Daoy (cell line): ENCODE measurements at places on chromosomes 3 and 15. TPM values are rescaled to one million over a fixed set of nuclear protein-coding genes. Genes with fewer than 3 reads are reported as not detected.

The GMNC gene
- total RNA-seq: not detected in 2 replicates

The MITF gene
- total RNA-seq: 3.6 and 11.4 TPM in 2 replicates

The AMT gene
- 0.06 TPM in 1 of 2 replicates, not detected in the other for total RNA-seq

The ANKUB1 gene
- total RNA-seq: not detected in 2 replicates

The NEK4 gene
- total RNA-seq: 17.1 and 22.9 TPM in 2 replicates

The GOLGA8R gene
- total RNA-seq: 0.48 TPM in 1 of 2 replicates, not detected in the other

The CYP1A2 gene
- not detected in 2 replicates for total RNA-seq

The PLSCR5 gene
- total RNA-seq: not detected in 2 replicates

The INKA1 gene
- total RNA-seq: not detected in 2 replicates

The TMEM108 gene
- total RNA-seq: 0.34 and 1.8 TPM in 2 replicates

The OR5K3 gene
- not detected in 2 replicates for total RNA-seq

The SERPINI2 gene
- not detected in 2 replicates for total RNA-seq

The ENTPD3 gene
- total RNA-seq: 4.2 TPM in 1 of 2 replicates, not detected in the other

The MUSTN1 gene
- total RNA-seq: not detected in 2 replicates

The CPN2 gene
- total RNA-seq: not detected in 2 replicates

GRCh38 chr3:10344147-10344943 is 23.4 kb upstream of the SEC13 start:
- peak; percentile 43 for DNase-seq

- DNase-seq: no peak
Observed at GRCh38 chr3:141941093-141941492, 64.7 kb downstream of the ATP1B3 start.

- DNase-seq: no peak
Observed at GRCh38 chr3:61739640-61740039, 178.3 kb downstream of the PTPRG start.

DNA sequence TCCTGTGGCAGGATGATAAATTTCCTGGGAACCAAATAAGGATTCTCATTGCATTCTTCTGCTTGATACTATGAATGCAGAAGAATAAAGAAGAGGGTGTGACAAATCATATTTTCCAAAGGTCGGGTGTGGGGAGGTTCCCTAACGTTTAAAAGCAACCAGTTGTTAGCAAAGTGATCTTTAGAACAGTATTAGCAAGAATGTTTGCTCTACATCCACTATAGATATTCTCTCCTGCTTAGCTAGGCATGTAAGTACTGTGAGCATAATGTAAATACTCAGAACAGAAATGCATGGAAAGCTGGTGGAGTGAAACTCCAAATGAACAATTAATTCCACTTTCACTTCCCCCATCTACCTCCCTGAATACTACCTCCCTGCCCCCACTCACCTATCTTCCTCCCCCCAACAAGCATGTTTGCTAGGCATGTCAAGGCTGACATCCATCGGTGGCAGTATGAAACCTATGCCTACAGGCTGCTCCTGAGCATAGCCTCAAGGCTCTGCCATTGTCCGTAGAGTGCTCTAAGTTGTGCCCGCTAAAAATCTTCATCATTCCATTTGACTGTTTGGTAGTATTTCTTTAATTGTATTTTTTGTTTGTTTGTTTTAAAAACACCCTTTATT is 329.7 kb downstream of the TIGIT start:
- DNase-seq: peak; percentile 45

DNA sequence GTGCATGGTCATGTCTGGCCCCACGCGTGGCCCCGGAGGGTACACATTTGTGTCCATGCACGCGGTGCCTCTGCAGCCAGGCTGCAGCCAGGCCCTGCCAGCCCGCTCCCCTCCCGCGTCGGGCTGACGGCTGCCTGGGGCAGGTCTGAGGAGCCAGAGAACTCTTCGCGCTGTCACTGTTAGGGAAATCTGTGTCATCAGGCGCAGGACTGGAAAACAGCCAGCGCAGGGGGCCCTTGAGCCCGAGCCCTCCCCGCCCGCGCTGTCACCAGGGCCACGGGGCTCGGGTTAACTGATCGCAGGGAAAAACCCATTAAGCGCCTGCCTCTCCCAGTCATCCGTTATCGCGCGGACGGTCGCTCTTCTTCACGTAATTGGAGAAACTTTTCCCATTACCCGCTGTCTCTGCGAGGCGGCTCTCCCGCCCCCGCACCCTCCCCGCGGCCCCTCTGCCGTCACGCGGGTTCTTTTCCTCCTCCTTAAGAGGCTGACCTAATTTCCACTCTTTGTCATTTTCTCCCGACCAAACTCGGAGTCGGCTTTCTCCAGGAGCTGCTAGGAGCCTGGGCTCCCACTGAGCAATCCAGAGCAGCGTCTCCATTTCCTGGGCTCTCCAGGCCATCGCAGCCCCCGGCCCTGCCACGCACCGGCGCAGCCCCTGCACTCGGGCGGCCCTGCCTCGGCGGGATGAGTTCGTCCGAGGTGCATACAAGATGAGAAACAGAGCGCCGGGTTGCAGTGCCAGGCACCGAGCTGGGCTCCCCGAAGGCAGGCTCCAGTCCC is 57.5 kb upstream of the PRR23E start:
- peak; percentile 23 for DNase-seq

- no peak for DNase-seq
Observed at GRCh38 chr15:81511138-81511537, 137.1 kb upstream of the TMC3 start.

GRCh38 chr15:67914537-67915460 is 75.0 kb upstream of the RNU6-1 start:
- DNase-seq: no peak

DNA sequence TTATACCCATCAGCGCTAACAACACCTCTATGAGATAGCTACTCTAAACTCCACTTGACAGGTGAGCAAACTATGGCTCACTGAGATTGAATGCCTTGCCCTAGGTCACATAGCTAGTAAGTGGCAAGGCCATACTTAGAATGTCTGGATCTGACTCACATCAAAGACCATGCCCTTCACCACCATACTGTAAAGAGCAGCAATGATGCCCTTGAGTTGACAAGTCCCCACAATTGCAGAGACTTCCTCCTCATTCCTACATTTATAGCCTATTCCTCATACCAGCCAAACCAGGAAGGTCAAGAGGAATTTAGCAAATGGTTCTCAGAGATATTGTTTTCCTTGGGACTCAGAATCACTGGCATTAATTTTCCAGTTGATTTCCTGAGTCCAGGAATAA is 157.8 kb upstream of the SNTN start:
- no peak for DNase-seq

GRCh38 chr3:155387571-155387970 is 94.1 kb upstream of the STRIT1 start:
- DNase-seq: no peak

DNA sequence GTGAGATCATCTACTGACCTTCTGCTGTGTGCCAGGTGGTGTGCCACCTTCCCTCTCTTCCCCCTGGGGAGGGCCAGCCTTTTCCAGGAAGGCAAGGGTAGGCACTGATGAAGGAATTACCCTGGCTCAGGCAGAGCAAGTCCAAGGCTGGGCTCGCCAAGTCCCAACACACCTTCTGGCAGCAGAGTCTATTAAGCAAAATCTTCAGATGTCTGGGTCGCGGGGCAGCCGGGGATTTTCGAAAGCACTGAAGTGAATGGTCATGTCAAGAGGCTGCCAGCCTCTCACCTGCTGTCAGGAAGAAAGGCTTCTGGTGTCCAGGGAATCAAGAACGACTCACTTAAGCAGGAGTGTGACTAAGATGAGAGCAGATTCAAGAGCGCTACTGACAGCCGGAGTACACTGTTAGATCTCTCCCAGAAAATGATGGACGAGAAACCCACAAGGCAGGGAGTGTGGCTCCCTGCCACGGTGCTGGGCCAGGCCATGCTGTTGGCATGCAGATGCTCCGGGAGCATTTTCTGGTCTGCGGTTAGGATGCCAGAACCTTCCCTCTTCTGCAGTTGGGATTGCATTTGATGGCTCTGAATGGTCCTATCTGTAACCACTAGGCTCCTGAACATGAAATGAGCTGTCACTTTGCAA is 479.8 kb downstream of the SHQ1 start:
- DNase-seq: no peak

GRCh38 chr3:9602620-9603019 is 46.7 kb upstream of the MTMR14 start:
- no peak for DNase-seq

DNA sequence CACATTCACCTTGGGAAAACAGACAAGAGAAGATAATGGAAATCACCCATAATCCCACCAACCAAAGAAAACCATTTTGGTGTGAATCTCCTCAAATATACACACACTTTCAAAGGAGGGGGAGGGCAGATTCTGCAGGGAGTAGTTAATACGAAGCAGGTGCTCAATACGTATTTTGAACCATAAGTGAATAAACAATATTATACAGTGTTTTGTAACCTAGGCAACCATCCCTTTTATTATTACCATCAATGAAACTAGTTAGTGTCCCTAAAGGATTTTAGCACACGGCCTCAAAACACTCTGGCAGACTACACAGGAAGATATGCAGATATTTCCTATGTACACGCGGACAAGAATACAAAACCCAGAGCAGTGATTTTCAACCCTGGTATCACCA is 6.1 kb downstream of the OSBPL10 start:
- no peak for DNase-seq

- no peak for DNase-seq
Observed at GRCh38 chr3:63609408-63609807, 43.1 kb upstream of the SNTN start.

GRCh38 chr15:58588096-58588495 is 156.3 kb downstream of the LIPC start:
- no peak for DNase-seq

DNA sequence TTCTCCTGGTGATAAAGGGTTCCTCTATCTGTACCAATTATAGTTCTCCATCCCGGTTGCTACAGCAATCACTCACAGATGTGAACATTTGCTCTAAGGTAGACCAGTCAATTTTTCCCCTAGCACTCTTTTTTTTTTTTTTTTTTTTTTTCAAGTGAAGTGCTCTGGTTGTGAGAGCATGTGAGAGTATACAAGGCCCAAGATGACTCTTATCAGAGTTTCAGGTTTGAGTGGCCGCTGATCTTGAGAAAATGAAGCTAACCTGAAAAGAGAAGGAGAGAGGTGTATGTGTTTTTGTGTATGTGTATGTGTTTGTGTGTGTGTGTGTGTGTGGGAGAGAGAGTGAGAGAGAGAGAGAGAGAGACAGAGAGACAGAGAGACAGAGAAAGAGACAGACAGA is 44.4 kb upstream of the OTOL1 start:
- DNase-seq: no peak

DNA sequence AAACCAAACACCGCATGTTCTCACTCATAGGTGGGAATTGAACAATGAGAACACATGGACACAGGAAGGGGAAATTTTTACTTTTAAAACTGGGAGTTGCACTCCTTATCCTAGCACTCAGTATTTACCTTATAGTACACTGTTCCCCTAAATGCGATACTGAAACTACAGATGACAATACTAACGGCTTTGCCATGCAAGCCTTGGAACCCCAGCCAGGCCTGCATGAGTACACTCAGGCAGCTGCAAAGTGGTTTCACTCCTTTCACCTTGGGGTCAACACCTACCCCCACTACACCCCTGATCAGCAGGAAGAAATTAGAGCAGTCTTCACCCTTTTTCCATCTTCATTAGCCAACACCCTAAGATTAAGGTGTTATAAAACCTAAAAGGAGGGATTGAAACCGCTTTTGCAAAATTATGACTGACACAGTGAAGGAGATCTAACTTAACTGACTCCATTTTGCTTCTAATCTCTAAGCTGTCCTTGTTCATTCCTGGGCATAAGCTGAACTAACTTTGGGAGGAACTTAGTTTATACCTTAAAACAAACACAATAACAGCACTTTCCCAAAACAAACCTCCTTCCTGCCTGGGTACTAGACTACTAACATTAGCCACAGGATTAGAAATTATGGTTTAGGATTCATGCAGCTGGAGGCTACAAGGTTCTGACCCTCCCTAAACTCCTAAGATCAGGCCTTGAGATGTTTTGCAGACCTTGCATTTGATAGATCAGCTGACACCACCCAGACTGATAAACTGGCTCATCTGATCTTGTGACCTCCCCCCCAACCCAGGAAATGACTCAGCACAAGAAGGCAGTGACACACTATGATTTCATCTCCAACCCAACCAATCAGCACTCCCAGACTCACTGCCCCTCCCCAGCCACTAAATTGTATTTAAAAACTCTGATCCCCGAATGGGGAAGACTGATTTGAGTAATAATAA is 452.1 kb upstream of the PPP2R3A start:
- DNase-seq: peak; percentile 78

- no peak for DNase-seq
Observed at GRCh38 chr15:101660005-101660404, 7.8 kb upstream of the TM2D3 start.

- DNase-seq: no peak
Observed at GRCh38 chr3:71302604-71303003, 280.9 kb downstream of the FOXP1 start.

- no peak for DNase-seq
Observed at GRCh38 chr3:193451902-193452301, 73.3 kb upstream of the ATP13A5 start.

- no peak for DNase-seq
Observed at GRCh38 chr15:61309031-61309511, 80.0 kb upstream of the RORA start.

DNA sequence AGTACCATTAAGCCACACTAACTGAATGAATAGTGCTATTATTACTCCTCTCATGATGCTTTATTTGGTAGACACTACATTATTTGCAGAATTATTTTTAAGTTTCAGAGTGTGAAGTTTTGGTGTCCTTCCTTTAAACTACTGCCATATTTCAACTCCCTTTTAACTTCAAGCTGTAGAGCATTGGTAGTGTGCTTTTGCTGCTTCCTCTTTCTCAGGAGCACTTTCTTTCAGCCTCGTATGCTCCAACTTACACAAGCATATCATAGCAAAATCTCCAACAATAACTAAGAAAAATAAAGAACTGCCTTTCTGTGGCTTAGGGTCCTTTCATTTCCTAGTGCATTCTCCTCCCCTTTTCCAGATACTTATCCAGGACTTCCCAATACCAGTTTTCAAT is 476.4 kb upstream of the AGTR1 start:
- no peak for DNase-seq

- DNase-seq: no peak
Observed at GRCh38 chr3:5774337-5774736, 586.8 kb downstream of the EDEM1 start.

- no peak for DNase-seq
Observed at GRCh38 chr3:117566926-117567325, 857.3 kb downstream of the TUSC7 start.

DNA sequence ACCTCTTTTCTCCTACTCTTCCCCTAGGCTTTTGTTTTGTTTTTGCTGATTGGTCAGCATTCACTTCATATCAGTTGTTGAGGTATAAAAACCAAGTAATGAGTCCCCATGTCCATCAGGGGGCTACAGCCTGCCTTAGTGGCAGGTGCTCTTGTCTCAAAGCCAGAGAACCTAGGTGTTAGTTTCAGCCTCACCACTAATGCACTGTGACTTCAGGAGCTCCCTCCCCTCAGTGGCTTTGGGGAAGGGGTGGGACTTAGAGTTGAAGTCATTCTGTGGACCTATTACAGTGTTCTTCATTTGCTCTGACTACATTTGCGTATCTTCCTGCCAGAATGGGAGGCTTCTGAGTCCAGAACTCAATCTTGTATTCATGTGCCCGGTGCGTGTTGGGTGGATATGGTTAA is 41.6 kb downstream of the NR2C2 start:
- no peak for DNase-seq

DNA sequence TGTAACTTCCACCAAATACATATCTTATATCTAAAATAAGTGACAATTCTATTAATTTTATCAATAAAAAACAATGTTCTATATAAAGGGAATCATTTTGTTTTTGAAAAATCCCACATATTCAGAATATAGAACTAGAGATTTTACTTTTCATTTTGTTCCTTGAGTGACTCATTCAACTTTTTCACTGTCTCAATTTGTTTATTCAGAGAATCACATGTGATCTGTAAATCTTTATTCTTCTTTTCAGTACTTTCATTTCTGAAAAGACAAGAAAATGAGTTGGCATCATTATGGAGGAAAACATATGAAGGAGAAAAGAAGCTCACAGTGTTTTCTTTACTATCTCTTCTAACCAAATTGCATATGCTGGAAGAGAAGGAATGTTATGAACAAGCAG is 35.0 kb downstream of the CIP2A start:
- DNase-seq: no peak
